ENCODE measurements at places on chromosomes 4 and X.
A peak's percentile ranks its signal among the peaks of the same experiment; 100 is the strongest.

GRCh38 chrX:11239230-11239629 lies 54.0 kb upstream of the AMELX start:
- DNase-seq = no peak

GRCh38 chr4:120052856-120053255 lies 13.8 kb downstream of the MAD2L1 start:
- peak; percentile 85 for DNase-seq

DNA sequence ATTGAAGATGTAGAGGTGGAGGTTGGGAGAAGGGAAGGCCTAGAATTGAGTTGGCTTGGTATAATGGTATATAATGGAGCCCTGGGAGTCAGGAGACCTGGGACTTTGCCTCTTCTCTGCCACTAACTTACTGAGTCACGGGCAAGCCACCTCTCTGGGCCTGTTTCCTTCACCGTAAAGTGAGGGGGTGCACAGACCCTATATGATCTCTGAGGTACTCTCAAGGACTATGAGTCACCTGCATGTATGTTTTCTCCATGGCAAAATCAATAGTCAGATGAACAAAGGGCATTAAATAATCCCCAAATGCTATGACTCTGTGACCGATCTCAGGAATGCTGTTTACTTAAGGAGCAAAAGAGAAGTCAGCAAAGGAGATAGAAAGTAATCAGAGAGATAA lies 5.1 kb downstream of the P2RY4 start:
- no peak for DNase-seq

DNA sequence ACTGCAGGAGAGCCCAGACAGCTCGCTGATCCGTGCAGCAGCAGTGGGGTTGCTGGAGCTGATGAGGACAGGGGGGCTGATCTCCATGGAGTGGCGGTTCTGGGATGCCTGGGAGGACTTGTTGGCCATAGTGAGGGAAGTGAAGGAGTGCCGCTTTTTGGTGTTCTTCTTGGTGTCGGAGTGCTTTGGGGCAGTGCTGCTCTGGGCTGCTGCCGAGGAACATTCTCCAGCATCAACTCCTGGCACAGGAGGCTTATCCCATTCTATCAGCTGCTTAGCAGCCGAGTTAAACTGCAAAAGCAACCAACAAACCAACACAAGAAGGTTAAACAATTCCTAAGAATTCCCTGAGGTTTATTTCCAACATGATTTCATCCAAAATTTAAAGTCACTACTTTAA lies 126.3 kb upstream of the CBR4 start:
- DNase-seq = no peak

GRCh38 chrX:150692831-150693724 lies at the start of gene MTMR1:
MTMR1 (plus strand) TSS chrX:150693396; CDS start chrX:150693531, 135 bp downstream.
- no peak for DNase-seq

- no peak for DNase-seq
Measured at GRCh38 chr4:188867796-188868195, 728.6 kb downstream of the TRIML1 start.

DNA sequence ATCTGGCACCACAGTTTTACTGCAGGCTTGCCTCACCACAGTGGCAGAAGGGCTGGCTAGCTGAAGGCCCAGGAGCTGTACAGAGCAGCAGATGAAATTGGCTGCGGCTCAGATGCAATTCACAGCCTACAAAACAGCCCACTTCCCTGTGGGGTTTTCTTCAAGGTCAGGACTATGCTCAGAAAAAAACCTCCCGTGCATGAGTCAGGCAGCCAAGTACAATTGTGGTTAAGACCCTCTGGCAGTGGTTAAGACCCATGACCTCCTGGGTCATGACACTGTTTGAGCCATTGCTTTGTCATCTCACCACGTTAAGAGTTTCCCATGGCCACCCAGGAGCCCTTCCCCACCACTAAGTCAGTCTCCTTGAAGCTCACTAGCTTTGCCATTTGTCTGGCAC lies 276.3 kb downstream of the HNRNPD start:
- DNase-seq = no peak

GRCh38 chr4:13543839-13544605 lies at the start of gene NKX3-2:
NKX3-2 (minus strand) TSS chr4:13544508; CDS start chr4:13544414, 94 bp downstream.
- DNase-seq = no peak
